Type B pancreatic cell (in vitro differentiated cells): ENCODE measurements at places on chromosomes 2 and 18. TPM values are rescaled to one million over a fixed set of nuclear protein-coding genes. Genes with fewer than 3 reads are reported as not detected.

The POMC gene
- 0.87 and 1.5 TPM in 2 replicates for total RNA-seq

The SLC9A2 gene
- total RNA-seq: 6.3 and 10.0 TPM in 2 replicates

The IFIH1 gene
- total RNA-seq: 10.4 and 17.5 TPM in 2 replicates

The TTR gene
- total RNA-seq: 2,711 and 3,458 TPM in 2 replicates

The SCN7A gene
- total RNA-seq: 1.8 and 2.8 TPM in 2 replicates
